ENCODE measurements at places on chromosomes 11 and 22.

GRCh38 chr22:46044621-46045458 lies 67.9 kb upstream of the WNT7B start:
- DNase-seq, result no peak

DNA sequence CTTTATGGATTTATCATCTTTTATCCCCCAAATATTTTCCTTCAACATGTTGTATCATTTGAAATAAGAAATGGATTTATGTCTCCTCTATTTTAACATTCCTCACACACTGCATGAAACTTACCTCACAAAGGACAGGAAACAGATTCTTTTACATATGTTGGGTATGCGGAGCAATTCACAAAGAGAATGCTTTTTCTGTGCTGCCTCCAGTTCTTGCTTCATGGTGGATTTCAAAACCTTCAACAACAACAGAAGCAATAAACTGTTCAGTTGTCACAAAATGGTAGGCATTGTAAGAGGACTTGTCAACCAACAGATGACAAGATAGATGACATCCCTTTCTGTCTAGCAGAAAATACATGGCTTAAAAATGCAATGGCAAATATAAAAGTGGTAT lies 36.5 kb upstream of the SLC22A24 start:
- no peak for DNase-seq

DNA sequence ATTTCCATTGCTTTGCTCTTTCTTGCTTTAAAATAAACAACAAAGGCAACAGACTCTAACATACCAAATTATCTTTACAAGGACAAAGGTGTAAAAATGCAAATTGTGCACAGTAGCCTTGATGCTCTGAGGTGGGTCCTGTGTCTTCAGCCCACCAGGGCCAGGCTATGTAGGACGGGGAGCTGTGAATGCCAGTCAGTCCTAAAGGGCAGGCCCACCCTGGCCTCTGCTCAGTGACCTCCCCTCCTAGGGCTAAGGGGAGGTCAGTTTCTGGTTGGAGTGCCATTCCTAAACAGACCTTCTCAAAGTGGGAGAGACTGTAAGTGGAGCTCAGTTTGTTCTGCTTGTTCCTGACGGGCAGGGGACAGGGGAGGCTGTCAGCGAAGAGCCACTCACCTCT lies 78.0 kb upstream of the SUSD2 start:
- DNase-seq, result no peak

GRCh38 chr11:119744577-119744976 lies 15.6 kb upstream of the NECTIN1 start:
- DNase-seq, result no peak

DNA sequence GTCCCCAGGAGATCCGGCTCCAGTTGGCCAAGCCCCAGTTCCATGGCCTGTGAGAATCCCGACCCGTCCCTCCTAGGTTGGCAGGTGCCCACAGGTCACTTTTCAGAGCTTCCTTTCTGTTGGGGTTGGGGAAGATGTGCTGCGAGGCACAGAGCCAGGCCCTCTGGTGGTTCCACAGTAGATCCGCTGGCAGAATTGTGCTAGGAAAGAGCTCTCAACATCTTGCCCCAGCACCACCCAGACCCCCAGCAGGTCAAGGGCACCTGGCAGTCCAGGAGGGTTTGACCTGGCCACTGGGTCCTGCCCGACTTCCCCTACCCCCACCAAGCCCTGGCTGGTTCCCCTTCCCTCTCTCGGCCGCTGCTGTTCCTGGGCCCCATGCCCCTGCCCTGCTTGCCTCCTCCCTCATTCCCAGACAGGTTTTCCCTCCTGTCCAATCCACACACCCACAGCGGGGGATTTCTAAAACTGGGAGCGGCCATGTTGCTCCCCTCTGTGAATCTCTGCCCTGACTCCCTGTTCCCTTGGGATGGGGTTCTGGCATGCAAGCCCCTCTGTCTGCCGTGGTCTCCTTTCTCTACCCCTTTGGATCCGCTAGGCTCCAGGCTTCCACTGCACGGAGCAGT lies 26.2 kb upstream of the GCAT start:
- DNase-seq, result no peak

DNA sequence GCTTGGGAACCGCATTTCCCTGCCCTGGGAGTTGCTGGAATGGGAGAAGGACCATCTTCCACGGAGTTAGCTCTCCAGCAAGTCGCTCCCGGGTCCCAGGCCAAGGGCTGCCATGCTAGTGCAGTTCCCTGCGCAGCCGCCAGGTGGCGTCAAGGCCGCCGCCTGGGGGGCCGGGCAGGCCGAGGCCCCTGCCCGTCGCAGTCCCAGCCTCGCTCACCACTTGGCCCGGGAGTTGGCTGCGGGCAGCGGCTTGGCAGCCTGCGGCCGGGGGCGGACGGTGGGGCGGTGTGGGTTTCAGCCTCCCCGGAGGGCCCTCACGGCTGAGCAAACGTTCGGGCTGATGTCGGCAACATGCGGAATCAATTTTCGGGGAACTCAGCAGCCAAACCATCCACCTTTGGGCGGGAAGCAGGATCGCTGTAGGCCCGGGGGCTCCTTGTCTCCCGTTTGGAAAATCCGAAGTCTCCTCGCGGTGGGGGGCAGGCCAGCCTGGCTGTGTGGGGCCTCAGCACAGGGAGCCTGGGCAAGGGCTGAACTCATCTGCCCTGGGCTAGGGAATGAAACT lies 415.1 kb downstream of the SOX6 start:
- no peak for DNase-seq

- no peak for DNase-seq
These were observed 9.0 kb upstream of the AGBL2 start for GRCh38 chr11:47724041-47724729.

GRCh38 chr11:61778920-61779650 lies 13.3 kb downstream of the TMEM258 start:
- DNase-seq, result no peak

DNA sequence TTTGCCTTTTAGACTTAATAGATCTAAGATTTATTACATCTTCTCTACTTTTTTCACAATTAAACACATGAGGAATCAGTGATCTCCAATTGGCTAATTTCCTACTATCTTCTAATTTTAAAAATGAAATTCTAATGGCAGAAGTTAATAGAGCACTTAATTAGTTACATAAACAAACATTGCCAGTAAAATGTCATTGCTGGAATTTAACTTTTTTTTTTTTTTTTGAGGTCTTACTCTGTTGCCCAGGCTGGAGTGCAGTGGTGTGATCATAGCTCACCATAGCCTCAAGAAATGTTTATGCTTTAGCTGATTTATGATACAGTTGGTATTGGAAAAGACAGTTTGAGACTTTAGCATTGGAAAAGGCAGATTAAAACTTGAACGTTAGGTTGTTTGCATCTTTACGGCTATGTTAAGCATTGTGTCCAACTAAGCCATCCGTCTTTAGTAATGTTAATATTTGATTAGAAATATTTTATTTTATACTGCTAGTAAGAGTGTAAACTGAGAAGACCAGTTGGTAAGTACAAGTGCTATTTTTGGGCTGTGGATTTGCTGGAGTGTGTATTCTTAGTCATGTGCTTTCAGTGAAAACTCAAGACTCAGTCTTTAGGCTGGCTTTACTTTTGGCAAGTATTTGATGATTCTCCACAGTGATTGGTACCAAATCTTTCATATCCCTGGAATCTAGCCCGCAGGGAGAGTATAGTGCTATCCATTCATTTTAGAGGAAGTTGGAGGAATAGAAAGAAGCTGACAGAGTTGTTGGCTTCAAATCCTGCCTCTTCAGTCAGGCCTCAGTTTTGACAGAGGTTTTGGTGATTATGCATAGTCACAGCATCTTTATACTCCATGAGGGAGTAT lies 4.5 kb downstream of the ANO5 start:
- DNase-seq, result no peak

GRCh38 chr11:86072211-86072610 lies 3.3 kb upstream of the PICALM start:
- no peak for DNase-seq

GRCh38 chr11:128026596-128026995 lies 560.8 kb downstream of the ETS1 start:
- no peak for DNase-seq

- DNase-seq, result no peak
These were observed 9.5 kb upstream of the CHRM1 start for GRCh38 chr11:62930666-62931065.

DNA sequence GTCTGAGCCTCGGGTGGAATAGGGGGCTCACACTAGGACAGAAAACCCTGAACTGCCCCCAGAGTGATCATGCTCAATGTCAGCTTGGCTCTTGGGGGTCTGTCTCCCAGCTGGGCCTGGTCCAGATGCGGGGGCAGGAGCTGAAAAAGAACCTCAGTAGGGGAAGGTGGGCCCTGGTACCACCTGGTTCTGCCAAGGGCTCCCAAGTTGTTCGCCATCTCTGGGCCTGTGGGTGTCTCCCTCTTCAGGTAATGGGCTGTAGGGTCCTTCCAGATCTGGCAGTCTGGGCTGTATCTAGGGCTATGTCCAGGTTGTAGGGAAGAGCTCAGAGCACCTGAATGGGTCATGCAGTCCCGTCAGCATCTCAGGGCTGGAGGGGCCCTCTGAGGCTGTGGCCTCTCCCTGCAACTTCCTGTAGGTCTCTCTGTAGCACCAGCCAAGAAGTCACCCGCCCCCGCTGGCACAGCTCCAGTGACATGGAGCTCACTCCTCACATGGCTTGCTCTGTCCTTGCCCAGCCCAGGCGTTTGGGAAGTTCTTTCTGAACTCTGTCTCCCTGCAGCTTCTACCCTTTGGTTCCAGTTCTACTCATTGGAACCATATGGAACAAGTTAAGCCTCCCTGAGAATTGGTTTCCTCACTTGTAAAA lies 33.0 kb upstream of the SOX10 start:
- no peak for DNase-seq

GRCh38 chr11:102436976-102437375 lies 15.6 kb downstream of the TMEM123 start:
- no peak for DNase-seq

- DNase-seq, result no peak
These were observed 31.1 kb downstream of the TMEM45B start for GRCh38 chr11:129846508-129847335.

- DNase-seq, result no peak
These were observed 150.8 kb upstream of the C11orf58 start for GRCh38 chr11:16587670-16588069.

DNA sequence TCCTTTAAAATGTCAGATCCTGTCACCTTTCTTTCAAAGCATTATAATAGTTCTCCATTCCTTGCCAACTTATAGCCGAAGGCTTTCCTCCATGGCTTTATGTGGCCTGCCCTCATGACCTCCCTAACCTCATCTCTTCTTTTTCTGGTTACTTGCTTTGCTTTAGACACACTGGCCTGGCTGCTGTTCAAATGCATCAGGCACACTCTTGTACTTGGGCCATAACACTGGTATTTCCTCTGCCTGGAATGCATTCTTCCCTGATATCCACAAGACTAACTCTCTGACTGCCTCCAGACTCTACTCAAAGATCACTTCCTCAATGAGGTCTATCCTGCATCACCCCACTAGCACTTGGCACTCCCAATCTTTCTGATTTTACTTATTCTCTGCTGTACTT lies 710.3 kb downstream of the KCNA4 start:
- DNase-seq, result no peak

- DNase-seq, result no peak
These were observed 35.4 kb downstream of the PISD start for GRCh38 chr22:31626427-31627150.

DNA sequence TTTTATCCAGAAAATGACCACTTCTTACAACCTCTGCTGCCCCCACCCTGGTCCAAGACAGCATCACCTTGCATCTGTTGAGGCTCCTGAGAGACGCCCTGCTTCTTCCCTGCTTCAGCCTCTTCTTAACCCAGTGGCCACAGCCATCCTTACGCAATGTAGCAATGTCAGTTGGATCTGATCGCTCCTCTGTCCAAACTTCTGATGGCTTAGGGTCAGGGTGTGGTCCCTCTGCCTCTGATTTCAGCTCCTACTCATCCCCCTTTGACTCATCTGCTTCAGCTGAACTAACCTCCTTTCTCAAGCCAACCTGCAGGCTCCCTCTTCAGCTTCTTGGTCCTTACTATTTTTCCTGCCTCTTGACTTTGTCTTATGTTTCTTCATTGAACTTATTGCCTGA lies 280.8 kb downstream of the KIRREL3 start:
- no peak for DNase-seq

- no peak for DNase-seq
These were observed 74.2 kb downstream of the ZBTB16 start for GRCh38 chr11:114133548-114134329.

- DNase-seq, result no peak
These were observed 72.3 kb upstream of the POU2AF2 start for GRCh38 chr11:111173221-111173620.

- DNase-seq, result no peak
These were observed 2.1 kb upstream of the MOB2 start for GRCh38 chr11:1488575-1489180.

DNA sequence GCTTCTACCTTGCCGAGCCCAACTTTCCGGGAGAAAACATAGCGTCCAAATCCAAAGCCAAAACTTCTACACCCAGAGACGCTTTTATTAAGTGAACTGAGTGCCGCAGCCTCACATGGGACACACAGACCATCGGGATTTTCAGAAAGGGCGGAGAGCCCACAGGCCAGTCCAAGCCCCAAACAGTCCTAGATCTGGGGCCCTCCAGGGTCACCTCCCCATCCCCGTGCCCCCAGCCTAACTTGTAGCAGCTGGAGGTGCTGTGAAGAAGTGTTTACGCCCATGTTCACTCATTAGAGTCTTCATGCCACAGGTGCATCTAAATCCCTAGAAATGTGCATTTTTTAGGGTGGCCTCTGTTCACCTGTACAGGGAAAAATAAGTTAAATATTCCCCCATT lies 14.1 kb upstream of the ADORA2A start:
- DNase-seq, result no peak

GRCh38 chr22:26941896-26942636 lies 284.7 kb downstream of the MIAT start:
- no peak for DNase-seq

GRCh38 chr22:48758881-48759875 lies 1068.5 kb downstream of the BRD1 start:
- no peak for DNase-seq

DNA sequence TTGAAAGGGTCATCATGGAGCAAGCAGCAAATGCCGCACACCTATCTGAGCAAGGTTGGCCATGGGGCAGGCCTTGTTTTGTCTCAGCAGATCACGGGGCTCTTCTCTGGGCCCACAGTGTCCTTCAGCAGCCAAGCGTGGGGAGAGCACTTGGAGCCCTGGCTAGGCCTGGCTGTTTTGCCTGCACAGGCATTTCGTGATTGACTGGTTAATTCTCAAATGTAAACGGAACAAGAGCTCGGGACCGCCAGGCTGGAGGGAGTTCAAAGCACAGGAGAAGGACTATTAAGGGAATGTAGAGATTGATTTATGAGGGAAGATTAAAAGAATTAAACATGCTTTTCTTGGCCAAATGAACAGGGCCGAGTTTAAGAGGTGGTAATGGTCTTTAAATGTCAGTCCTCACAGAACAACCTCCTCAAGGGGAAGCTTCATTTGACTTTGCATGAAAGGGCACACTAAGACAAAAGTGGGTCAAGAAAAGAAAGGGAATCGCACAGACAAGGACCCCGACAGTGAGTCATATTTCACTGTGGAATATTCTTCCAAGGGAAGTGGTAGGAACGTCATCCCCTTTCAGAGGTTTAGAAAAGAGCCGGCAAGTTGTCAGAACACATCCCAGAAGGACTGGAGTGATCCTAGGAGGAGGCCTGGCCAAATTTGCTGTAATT lies 20.7 kb downstream of the SPON1 start:
- no peak for DNase-seq
